ENCODE measurements at places on chromosomes 2 and 18. TPM values are rescaled to one million over a fixed set of nuclear protein-coding genes. Genes with fewer than 3 reads are reported as not detected.

DNA sequence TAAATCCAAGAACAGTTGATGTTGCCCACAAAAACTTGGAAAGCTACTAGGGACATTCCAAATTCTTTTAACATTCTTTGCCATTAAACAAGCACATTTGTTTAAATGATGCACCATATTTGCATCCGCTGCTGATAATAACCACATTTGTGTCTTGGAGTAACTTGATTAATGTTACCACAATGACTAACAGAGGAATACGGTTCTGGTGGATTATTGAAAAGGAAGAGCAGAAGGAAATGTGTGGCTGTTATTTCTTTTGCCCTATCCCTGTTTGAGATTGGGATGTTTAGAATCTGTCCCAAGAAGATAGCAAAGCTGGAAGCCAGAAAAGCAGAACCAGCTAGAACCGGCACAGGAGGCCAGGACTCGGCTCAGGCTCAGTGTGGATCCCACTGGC, 39.2 kb upstream of the RASGRP3 start:
- no peaks in the 10 kb centered on the region for H3K36me3 ChIP-seq
- no peak for DNase-seq
- no peak overlapping the region for H3K4me3 ChIP-seq

DNA sequence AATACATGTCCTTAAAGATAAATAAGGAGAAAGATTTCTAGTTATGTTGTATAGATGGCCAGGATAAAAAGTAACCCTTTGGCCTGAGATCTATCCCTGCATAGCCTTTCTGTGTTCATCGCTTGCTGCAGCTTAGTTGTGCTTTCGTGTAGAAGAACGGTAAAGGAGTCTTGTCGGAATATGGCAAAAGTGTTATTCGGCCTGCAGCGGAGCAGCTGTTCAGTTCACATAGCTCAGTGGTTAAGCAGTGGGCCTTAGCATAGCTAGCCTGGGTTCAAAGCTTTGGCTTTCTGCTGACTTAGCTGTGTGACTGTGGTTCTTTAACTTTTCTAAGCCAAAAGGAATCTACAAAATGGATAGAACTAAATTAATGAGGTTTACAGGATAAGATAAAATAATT, 55.4 kb downstream of the MALT1 start:
- no peaks in the 10 kb centered on the region for H3K36me3 ChIP-seq
- H3K4me3 ChIP-seq, result no peak overlapping the region
- no peak for DNase-seq

DNA sequence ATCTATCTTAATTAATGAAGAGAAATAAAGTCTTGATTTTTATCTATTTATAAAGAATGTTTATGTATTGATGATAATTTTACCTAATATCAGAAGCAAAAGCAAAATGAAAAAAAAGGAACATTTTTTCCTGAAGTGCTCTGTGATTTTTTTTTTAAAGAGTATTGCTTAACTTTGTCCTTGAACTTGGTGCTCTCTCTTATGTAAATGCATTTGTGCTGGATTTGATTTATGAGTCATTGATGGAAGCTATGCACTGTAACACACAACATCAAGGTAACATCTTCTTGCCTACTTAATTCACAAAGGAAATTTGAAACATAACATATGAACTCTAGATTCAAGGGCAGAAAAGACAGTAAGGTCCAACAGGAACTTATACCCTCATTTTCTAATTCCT, 312.9 kb upstream of the CDH19 start:
- H3K4me3 ChIP-seq, result no peak overlapping the region
- no peaks in the 10 kb centered on the region for H3K36me3 ChIP-seq
- no peak overlapping the region for H3K27ac ChIP-seq
- DNase-seq, result no peak

DNA sequence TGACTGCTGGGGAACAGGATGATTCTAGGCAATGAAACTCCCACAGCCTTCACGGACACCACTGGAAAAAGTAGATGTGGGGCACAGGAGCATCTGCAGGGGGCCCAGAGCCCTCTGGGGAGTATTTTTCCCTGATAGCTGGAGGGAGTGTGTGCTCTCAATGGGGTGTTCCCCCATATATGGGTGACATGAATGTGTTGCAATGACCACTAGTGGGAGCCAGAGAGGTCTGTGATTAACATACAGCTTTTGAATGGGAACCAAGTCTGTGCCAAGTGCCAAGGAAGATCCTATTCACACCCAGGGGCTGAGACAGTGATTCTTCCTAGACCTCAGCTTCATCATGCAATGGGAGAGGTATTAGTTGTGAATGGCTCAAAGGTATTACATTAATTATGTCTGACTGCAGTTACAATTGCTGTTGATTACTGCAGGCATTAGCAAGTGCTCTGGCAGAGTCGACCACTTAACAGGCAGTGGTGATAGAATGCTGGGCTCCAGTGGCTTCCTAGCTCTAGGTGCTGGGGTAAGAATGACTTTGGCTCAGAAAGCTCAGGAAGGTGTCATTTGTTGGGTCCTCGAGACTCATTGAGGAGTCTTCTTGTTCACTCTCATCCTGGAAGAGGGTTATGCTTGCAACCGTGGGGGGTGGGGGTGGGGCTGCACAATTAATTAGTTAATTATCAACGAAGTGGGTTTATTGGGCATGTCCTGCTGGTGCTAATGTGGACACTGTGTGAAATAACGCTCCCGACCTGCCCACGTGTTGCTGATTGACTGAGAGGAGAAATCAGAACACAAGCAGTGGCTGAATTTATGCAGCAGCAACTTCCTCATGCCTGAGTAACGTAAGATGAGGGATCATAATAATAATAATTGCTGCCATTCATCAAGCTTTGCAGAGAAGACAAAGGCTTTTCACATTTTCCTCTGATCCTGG, 194.1 kb downstream of the CLIP4 start:
- H3K27ac ChIP-seq, result no peak overlapping the region
- H3K27me3 ChIP-seq, result peaks cover 92% of the 10 kb centered on the region
- H3K4me3 ChIP-seq, result no peak overlapping the region
- DNase-seq, result peak; percentile 72
- H3K4me1 ChIP-seq, result no peaks in the 10 kb centered on the region

Gene MYO5B
- total RNA-seq, result 59.1 TPM

Gene G6PC2
- not detected for total RNA-seq

- no peak overlapping the region for H3K27ac ChIP-seq
- DNase-seq, result no peak
- no peaks in the 10 kb centered on the region for H3K36me3 ChIP-seq
Measured at GRCh38 chr2:85807756-85808155, 54.0 kb downstream of the ATOH8 start.

Gene COBLL1
- 56.9 TPM for total RNA-seq

DNA sequence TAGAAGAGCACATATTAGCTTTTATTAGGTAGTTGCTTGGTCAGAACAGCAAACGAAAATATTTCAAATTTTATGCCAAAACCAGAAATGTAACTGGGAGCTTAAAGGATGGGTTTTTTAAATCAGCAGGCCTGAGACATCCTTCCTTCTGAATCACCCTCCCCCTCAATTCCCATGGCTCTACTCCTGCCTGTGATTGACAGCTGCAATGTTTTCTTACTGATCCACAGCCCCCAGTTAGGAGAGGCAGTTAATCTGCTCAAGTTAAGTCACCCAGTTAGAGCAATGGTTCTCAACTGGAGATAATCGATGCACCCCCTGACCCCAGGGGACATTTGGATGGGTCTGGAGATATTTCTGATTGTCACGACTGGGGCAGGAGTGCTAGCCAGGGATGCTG, 24.9 kb downstream of the KCTD18 start:
- H3K4me1 ChIP-seq, result peaks cover 26% of the 10 kb centered on the region
- H3K4me3 ChIP-seq, result no peak overlapping the region
- H3K36me3 ChIP-seq, result peaks cover 40% of the 10 kb centered on the region
- no peak for DNase-seq
- no peaks in the 10 kb centered on the region for H3K27me3 ChIP-seq

- H3K27ac ChIP-seq, result peak overlapping the region; percentile 86
- H3K4me3 ChIP-seq, result peak overlapping the region; percentile 24
- no peaks in the 10 kb centered on the region for H3K36me3 ChIP-seq
- peaks cover 55% of the 10 kb centered on the region for H3K4me1 ChIP-seq
Measured at GRCh38 chr2:43086451-43087221, 139.8 kb downstream of the ZFP36L2 start.

GRCh38 chr2:228282376-228282775, 100.9 kb upstream of the SPHKAP start:
- H3K36me3 ChIP-seq, result no peaks in the 10 kb centered on the region
- DNase-seq, result no peak
- H3K27me3 ChIP-seq, result no peaks in the 10 kb centered on the region
- no peak overlapping the region for H3K27ac ChIP-seq

- H3K27me3 ChIP-seq, result no peaks in the 10 kb centered on the region
- H3K27ac ChIP-seq, result no peak overlapping the region
- no peaks in the 10 kb centered on the region for H3K4me1 ChIP-seq
- DNase-seq, result no peak
- no peak overlapping the region for H3K4me3 ChIP-seq
Measured at GRCh38 chr2:59787095-59787494, 766.4 kb downstream of the BCL11A start.

DNA sequence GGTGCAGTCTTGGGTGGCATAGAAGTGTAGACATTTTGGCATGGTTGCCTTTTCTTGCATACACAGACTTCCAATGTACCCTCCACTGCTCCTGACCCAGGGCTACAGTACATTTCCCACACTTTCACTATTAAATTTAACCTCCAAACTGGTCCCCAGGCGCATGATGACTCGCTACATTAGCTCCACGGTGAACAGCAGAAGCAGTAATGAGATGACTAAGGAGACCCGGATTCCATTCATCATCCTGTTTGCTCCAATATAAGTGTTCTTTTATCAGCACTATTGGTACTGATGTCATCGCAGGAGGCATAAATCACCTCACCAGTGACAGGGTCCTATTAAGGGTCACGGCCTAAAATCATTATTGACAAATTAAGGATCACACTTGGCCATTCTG, 316.5 kb downstream of the EN1 start:
- H3K27ac ChIP-seq, result no peak overlapping the region
- DNase-seq, result no peak
- H3K27me3 ChIP-seq, result no peaks in the 10 kb centered on the region
- H3K4me1 ChIP-seq, result no peaks in the 10 kb centered on the region
- H3K4me3 ChIP-seq, result no peak overlapping the region
- no peaks in the 10 kb centered on the region for H3K36me3 ChIP-seq

DNA sequence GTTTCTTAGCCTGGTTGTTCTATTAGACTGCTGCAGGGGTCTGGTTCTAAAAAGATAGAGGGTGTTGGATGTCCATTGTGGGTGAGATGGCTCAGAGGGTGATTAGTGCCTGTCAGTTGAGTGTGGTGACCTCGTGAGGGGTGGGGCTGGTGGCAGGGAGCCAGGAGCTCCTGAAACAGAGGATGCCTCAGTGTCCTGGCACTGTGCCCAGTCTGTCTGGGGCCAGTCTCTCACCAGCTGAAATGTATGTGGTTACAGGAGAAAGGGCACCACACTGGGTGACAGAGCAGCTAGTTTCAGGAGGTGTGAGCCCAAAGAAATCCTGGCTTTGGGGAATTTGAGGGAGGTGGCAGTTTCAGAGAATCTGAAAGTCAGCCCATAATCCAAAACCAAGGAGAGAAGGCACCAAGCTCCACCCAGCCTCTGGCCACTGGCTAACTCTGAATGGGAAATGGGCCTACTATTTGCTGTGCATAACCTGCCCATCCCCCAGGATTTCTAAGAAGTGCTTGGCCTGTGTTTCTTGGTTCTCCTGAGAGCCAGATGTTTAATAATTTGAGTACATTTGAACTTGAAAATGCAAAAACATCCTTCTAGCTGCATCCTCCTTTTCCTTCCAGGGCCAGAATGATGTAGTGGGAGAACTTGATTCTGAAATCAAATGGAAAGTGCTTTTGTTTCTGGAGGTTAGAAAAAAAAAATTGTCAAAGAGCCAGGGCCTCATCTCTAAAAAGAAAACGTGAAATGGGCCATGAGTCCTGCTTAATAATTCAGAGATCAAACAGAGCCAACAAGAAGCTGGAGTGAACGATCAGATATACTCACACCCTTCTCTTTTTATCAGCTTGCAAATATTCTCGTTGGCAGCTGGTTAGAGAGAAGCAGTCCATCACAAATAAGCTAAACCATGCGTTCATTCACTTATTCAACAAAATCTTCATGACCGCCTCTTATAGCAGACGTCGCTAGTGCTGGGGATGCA, 92.3 kb downstream of the B3GNT2 start:
- no peak overlapping the region for H3K4me3 ChIP-seq
- H3K36me3 ChIP-seq, result peaks cover 5% of the 10 kb centered on the region
- peak; percentile 86 for DNase-seq
- H3K4me1 ChIP-seq, result peaks cover 31% of the 10 kb centered on the region

DNA sequence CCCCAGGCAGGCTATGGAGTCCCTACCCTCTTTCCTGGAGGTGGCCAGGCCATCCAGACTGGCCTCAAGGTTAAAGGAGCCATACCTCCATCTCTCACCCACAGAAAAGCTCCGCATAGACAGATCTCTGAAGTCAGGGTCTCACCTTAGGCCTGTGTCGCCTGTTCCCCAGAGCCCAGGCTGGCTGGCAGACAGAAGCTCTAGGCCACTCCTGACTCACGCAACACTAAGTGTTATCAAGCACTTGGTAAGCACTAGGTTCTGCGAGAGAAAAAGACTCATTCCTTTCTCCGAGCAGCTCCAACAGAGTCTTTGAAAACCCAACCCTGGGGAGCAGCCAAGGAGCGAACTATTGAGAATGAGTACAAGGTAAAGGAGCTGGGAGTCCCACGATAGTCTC, 6.1 kb downstream of the SMAD7 start:
- no peak overlapping the region for H3K4me3 ChIP-seq
- peaks cover 84% of the 10 kb centered on the region for H3K4me1 ChIP-seq
- peaks cover 87% of the 10 kb centered on the region for H3K36me3 ChIP-seq
- no peaks in the 10 kb centered on the region for H3K27me3 ChIP-seq
- no peak overlapping the region for H3K27ac ChIP-seq

- DNase-seq, result no peak
- H3K36me3 ChIP-seq, result no peaks in the 10 kb centered on the region
- no peak overlapping the region for H3K27ac ChIP-seq
- H3K27me3 ChIP-seq, result no peaks in the 10 kb centered on the region
- no peaks in the 10 kb centered on the region for H3K4me1 ChIP-seq
Measured at GRCh38 chr2:124662946-124663644, 638.0 kb downstream of the CNTNAP5 start.

Gene CROCC2
- not detected for total RNA-seq

Gene PFN4
- 0.64 TPM for total RNA-seq

Gene FZD7
- total RNA-seq, result 11.3 TPM

Gene C2orf78
- total RNA-seq, result not detected

DNA sequence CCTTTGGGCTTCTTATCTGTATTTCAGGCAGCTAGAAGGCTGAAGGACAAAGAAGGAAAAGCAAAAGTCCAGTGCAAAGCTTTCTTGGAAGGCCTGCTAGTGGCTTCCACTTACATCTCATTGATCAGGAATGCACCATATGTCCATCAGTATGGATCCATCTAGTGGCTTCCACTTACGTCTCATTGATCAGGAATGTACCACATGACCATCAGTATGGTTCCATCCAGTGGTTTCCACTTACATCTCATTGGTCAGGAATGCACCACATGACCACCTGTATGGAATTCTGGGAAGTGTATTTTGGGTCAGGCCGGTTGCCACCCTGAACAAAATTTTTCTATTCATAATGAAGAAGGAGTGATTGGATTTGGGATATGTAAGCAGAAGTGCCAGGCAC, 70.6 kb downstream of the LYPD6 start:
- H3K27ac ChIP-seq, result no peak overlapping the region
- no peaks in the 10 kb centered on the region for H3K27me3 ChIP-seq
- H3K36me3 ChIP-seq, result no peaks in the 10 kb centered on the region
- no peak for DNase-seq
